Stimulated activated CD8-positive, alpha-beta memory T cell treated with anti-CD3 and anti-CD28 coated beads, Interleukin-2, amount 100 ng/mL, for 1 hour (primary cell): ENCODE measurements at places on chromosomes 6 and 20.

GRCh38 chr20:5056801-5057599 lies 55.7 kb upstream of the SLC23A2 start:
- DNase-seq: peak; percentile 53

GRCh38 chr20:47857569-47858464 lies 72.5 kb upstream of the SULF2 start:
- no peak for DNase-seq

GRCh38 chr6:43849844-43850243 lies 79.8 kb downstream of the VEGFA start:
- no peak for DNase-seq

GRCh38 chr6:131998255-131998982 lies 47.2 kb upstream of the CCN2 start:
- no peak for DNase-seq

- DNase-seq: no peak
Measured at GRCh38 chr6:13447949-13448724, 39.3 kb downstream of the GFOD1 start.

GRCh38 chr6:85705220-85705619 lies 62.5 kb upstream of the SYNCRIP start:
- no peak for DNase-seq

- no peak for DNase-seq
Measured at GRCh38 chr6:124494956-124495664, 467.1 kb upstream of the RNF217 start.

- DNase-seq: no peak
Measured at GRCh38 chr20:37223053-37223452, 38.6 kb downstream of the GHRH start.

DNA sequence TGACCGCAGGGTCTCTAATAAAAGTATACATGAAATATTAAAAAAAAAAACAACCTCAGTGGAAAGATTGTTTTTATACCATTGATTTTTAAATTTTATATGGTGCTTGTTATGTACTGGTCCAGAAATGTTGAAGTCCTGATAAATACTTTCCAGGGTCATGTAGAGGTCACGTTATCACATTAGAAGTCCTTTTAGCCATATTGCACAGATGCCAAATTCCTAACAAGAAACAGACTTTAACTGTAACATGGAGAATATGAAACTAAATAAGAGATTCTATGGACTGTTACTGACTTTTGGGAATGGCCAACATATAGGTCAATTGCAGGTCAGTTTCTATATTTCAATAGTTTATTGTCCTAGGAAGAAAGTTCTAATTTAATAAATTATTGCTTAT lies 89.0 kb downstream of the ADGRB3 start:
- DNase-seq: no peak

DNA sequence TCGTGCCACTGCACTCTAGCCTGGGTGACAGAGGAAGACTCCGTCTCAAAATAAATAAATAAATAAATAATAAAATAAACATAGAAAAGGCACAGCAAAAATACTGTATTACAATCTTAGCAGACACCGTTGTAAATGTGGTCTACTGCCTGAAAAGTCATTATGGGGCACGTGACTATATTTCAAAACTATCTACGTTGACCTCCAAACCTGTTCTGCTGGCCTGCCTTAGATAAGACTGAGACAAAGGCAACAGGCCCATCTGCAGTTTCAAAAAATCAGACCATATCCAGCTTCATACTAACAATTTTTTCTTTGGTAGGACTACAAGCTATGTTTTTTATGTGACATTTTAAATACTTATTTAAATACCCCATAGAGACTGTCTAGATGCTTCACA lies 59.1 kb downstream of the AGPAT4 start:
- no peak for DNase-seq

- no peak for DNase-seq
Measured at GRCh38 chr6:34537922-34538550, 18.1 kb downstream of the SPDEF start.

- peak; percentile 34 for DNase-seq
Measured at GRCh38 chr6:89375427-89376267, 23.1 kb upstream of the UBE2J1 start.

- no peak for DNase-seq
Measured at GRCh38 chr6:7819431-7820015, 91.1 kb downstream of the TXNDC5 start.

- no peak for DNase-seq
Measured at GRCh38 chr6:45118754-45119153, 209.4 kb upstream of the RUNX2 start.

DNA sequence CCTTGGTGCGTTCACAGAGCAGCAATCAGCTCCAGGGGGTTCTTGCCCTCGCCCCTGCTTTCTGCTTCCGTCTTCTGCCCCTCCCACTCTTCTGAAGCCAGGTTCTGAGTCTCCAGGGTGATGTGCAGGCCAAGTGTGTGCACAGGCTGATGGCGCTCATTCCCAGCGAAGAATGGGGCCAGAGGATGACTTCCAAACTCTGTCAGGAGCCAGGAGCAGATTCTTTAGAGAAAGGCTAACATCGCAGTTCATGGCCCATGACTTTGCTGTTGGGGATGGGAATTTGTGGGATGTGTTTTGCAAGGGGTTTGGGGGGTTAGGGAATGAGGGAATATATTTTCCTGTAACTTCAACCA lies 56.1 kb upstream of the CCN6 start:
- DNase-seq: no peak

GRCh38 chr20:3068075-3068474 lies 3.3 kb upstream of the OXT start:
- no peak for DNase-seq

- DNase-seq: no peak
Measured at GRCh38 chr6:165649166-165650137, 13.6 kb downstream of the PDE10A start.

GRCh38 chr20:36624068-36624943 lies 18.7 kb downstream of the RAB5IF start:
- no peak for DNase-seq

DNA sequence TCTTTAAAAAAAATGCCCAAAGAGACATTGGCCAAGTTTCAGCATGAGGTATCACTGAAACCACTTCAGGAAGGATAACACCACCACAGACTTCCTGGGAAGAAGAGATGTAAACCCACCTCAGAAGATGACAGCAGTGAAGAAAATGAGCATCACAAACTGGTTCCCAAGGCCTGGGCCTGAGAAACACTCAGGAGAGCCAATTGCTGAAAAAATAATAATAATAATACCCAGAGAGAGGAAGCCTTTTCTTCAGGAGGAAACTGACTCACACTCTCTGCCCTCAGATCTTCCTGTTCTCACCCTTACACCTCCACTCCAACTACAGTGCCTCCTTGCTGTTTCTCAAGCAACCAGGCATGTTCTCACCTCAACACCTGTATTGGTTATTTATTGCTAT lies 68.1 kb upstream of the MAFB start:
- DNase-seq: no peak

GRCh38 chr6:53258076-53258773 lies 90.5 kb downstream of the ELOVL5 start:
- DNase-seq: no peak

DNA sequence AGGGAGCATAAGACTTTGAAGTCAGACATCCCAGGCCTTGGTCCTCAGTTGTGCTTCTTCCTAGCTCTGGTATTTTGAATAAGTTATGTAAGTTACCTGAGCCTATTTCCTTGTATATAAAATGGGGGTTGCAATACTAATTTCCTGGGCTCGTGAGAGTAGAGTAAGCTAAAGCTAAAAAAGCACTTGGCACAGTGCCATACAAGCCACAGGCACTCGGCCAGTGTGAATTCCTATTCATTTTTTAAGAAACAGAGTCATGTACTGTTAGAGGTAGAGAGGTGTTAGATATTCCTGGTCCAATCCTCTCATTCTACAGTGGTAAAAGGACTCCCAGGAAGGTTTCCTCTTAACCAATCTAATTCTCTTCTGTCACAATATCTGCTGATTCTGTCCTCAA lies 79.6 kb upstream of the EPB41L1 start:
- DNase-seq: no peak

DNA sequence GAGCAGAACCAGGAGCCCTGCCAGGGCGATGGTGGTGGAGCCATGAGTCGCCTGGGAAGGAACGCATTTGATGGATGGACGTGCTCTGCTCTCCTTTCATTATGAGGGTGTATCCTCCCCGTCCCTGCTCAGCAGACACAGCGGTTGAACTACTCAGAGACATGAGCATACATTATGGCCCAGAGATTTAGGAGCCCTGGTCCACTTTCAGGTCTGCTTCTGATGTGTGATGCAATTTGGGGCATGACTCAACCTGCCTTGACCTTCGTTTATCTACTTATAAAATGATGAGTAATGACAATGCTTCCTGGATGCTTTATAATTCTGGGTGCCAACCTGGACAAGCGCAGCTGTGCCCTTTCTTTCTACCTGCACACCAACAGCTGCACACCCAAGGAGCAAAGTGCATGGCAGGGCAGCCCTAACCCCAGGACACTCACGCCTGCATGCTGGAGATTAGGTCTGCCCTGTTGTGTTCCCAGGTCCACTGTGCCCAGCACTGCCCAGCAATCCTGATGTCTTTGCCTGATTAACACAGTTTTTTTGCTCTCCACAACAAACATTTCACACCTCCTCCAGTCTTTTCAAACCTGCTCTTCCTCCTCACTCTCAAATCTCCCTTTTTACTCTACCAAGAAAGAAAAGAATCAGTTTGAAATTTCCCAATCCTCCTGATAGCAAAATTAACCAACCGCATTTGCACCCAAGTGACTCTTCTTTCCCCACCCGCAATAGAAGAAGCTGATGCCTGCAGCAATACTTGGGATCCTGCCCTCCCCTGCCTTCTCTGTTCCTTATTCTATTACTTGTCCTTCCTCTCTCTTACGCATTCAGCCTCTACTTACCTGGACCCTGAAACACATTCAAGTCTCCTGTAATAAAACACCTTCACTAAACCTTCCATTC lies 81.2 kb downstream of the EZR start:
- no peak for DNase-seq
